ENCODE measurements at places on chromosomes 3 and 15.

DNA sequence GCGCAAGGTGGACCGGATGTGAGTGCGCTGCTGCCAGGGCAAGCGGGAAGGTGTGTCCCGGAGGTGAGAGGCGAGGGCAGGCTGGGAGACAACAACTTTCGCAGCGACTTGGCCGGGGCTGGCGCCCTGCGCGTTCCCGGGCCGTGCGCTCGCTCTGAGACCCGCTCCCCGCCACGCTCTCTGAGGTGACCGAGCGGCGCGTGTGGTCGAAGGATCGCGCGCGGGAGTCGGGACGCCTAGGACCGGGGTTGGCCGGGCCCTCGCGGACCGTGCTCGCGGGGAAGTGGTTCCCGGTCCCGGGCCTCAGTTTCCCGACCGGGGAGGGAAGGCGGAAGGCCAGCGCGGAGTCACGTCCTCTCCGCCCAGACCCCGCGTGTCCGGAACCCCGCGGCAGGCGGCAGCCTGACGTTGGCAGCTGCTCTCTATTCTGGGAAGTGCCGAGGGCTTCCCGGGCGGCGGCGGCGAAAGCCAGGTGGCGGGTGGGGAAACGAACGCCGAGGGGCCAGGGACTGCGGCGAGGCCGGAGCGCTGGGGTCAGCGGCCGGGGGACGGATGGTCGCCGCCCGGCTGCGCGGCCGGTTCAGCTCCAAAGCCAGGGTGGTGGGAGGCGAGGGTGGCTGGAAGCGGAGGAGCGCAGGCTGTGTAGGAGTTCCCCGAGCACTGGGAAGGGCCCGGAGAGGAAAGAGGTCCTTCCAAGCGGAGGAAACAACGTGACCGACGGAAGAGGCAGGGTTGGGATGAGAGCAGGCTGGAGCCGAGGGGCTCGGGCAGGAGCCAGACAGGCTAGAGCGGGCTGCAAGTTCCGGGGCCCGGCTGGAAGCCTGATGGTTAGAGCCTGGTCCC is 1.0 kb upstream of the IGF2BP2 start:
- DNase-seq: peak; percentile 31

- DNase-seq: no peak
These were observed 62.0 kb downstream of the RPL22L1 start for GRCh38 chr3:170808041-170808440.

DNA sequence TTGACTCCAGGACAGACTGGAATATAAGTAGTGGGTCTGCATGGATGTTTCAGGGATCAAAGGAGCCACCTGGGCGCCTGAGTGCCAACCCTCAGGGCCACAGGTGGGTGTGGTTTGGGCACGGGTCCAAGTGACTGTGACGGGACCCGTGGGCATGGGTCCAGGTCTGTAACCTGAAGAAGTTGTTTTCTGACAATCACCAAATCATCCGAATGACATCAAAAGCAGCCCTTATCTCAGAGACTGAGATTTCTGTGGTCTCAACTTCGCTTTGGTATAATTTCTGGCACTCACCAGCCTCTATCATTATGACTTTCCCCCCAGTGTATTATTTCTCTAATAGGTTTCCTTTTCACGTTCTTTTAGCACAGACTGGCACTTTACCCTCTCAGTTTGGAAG is 24.4 kb downstream of the RLBP1 start:
- DNase-seq: peak; percentile 48

DNA sequence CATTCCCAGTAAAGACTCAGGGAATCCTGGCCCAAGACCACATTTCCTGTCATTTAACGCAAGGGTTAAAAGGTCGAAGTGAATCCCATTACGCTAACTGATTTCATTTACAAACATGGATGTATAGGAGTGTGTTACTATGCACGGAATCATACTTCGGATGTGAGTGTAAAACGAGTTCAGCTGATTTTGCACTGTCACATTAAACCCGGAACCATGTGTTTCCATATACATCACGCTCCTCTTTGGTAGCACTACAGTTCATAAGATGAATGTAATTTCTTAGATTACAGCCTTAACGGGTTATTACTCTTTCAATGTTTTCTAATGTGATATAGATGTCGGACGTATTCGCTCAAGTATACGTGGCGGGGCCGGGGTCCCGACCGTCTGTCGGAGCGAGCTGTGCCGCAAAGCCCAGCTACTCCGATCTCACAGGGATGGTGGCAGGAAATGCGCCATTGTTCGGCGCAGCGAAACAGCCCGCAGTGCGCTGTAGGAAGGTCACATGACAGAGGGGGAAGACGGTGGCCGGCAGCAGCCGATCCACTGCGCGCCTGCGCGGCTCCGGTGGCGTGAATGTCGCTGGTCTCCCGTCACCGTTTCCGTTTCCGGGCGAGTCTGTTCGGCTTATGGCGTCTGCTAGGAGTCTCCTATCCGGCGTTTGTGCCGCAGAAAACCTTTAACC is 97.3 kb downstream of the NPAP1 start:
- peak; percentile 56 for DNase-seq

- no peak for DNase-seq
These were observed 28.8 kb upstream of the TRIM59 start for GRCh38 chr3:160478338-160478737.

DNA sequence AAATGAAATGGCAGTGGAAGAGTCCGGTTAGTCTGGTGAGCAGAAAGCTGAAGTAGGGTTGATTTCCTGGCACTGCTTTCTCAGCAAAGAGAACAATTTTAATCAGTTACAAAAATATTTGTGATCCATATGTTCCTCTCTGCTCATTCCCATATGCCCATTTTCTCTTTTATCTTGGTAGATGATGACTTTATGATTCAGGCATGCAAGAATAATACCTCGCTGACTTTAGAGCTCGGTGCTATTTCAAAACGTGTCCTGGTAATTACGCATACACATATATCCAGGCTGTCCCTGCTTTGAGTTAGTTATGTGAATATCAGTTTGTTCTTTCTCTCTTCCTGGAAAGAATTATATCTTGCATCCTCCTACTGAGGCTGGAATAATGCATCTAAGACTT is 38.5 kb downstream of the ARPP21 start:
- DNase-seq: no peak

DNA sequence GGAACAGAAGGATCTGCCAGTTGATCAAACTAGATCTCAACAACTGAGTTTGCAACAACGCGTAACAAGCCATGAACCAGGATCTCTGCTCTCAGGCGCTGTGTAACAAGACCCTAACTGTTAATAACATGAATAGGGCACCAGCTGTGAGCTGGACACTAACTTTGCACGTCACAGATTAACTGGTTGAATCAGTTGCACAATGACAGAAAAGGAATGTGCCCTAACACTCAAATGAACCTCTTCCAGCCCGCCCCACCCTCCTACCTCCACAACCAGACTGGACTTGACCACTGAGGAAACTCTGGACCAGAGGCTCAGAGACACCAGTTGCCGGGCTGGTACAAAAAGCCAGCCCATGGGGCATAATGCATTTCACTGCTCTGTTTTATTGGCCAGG is 34.3 kb downstream of the MCF2L2 start:
- no peak for DNase-seq

DNA sequence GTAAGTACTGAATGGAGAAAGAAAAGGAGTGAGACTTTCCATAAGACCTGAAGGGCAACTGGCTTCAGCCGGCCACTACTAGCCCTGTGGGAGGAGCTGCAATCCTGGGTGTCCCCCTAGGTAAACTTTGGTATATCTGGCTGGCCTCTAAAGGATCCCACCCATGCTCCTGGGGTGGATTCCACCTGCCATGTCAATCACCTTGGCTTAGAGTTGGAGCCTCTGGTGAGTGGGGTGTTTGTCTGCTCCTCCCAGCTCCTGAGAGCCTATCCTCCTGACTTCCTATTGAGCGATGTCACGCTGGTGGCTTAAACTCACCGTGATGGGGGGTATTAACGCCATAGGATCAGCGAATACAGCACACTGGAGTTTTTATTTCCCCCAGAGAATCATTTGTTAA is 2.6 kb downstream of the SPTBN5 start:
- no peak for DNase-seq

GRCh38 chr15:80031841-80032240 is 27.6 kb upstream of the ZFAND6 start:
- DNase-seq: no peak

DNA sequence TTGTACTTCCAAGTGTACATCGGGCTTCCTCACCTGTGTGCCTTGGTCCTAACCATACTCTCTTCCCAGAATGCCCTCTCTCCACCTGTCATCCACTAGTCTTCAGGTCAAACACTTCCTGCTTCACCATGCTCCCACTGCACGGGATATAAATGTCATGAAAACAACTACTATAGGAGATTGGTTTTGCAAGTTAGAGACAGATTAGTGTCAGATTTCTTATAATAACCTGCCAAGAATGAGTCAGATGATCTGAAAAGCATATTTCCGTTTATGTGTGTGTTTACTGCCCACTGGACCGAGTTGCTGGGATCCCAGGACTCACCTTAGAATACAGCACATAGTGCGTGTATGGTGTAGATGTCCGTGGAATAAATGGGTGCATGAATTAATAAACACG is 21.4 kb downstream of the PLA1A start:
- DNase-seq: no peak

DNA sequence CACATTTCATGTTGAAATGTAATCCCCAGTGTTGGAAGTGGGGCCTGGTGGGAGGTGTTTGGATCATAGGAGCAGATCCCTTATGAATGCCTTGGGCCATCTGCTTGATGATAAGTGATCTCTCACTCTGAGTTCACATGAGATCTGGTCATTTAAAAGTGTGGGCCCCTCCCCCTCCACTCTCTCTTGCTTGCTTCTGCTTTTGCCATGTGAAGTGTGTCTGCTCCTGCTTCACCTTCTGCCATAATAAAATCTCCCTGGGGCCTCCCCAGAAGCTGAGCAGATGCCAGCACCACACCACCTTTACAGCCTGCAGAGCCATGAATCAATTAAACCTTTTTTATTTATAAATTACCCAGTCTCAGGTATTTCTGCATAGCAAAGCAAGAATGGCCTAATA is 14.2 kb upstream of the CD200R1L start:
- no peak for DNase-seq

DNA sequence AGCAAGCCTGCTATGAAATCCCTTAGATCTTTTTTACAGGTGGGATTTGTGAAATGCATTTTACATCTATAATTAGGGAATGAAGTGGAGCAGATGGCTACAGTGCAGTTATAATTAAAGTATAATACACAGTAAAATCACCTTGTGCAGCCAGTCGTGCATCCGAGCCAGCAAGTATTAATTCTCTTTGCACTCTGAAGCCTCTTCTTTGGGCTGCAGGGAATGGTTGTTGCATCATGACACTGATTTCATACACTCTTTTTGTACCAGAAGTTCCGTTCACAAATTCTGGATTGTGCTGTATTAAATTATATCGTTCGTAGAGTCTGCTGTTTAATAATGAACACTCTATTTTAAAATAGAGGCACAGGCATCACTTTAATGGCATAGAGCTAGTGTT is 28.7 kb upstream of the TP63 start:
- DNase-seq: no peak

DNA sequence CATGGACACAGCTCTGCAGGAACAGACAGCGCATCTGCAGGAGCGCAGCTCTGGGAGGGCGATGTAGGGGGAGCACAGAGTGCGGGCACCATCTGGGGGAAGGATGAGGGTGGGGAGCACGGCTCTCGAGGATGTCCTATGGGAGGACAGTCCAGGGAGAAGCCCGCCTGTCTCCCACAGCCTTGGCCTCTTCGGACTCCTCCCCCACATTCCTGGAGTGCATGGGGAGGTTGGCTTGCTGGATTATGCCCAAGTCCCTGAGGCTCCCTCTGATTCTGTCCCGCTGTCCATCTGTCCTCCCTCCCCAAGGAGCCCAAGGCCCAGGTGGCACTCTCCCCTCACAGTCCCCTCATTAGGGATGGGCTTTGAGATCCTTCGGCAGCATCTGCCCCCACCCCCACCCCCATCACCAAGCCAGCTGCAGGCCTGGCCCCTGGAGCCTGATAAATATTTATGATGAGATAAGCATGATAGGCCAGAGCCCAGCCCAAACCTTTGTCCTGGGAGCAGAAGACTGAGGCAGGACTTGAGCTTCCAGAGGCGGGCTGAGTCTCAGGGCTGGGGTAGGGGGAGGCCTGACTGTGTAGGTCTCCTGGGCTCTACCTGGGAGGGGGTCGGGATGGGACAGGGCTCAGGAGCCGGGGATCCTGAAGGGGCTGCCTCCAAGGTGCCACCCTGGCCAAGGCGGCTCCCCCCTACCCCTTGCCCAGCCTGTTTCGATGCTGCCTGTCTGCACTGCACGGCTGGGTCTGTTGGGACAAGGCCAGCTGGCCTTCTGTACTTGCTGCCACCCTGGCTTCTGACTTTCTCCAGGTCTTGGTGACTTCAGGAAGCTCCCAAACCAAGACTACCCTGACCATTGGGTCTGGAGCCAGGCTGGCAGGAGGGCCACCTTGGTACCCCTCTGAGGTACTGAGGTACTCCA is 28.6 kb upstream of the SEMA3F start:
- DNase-seq: no peak

- no peak for DNase-seq
These were observed 277.1 kb downstream of the SUCLG2 start for GRCh38 chr3:67377299-67377698.

DNA sequence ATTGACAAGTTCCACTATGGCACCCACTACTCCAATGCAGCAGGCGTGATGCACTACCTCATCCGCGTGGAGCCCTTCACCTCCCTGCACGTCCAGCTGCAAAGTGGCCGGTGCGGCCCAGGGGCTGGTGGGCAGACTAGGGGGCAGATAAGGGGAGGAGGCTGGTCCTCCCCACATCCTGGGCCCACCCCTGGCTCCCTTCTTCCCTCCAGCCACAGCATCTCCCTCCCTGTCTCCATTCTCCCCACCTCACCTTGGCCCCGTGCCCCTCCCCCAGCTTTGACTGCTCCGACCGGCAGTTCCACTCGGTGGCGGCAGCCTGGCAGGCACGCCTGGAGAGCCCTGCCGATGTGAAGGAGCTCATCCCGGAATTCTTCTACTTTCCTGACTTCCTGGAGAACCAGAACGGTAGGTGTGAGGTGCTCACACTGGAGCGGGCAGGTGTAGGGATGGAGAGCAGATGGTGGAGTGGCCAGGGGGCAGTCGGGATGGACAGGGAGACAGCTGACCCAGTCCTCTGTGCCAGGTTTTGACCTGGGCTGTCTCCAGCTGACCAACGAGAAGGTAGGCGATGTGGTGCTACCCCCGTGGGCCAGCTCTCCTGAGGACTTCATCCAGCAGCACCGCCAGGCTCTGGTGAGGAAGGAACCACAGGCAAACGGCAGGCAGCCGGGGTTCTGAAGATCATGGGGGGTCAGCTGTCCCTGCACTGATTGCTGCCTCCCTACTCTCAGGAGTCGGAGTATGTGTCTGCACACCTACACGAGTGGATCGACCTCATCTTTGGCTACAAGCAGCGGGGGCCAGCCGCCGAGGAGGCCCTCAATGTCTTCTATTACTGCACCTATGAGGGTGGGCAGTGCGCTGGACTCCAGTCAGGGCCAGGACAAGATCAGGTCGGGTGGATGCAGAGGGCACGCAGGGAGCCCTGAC is 26.0 kb downstream of the NBEAL2 start:
- no peak for DNase-seq

DNA sequence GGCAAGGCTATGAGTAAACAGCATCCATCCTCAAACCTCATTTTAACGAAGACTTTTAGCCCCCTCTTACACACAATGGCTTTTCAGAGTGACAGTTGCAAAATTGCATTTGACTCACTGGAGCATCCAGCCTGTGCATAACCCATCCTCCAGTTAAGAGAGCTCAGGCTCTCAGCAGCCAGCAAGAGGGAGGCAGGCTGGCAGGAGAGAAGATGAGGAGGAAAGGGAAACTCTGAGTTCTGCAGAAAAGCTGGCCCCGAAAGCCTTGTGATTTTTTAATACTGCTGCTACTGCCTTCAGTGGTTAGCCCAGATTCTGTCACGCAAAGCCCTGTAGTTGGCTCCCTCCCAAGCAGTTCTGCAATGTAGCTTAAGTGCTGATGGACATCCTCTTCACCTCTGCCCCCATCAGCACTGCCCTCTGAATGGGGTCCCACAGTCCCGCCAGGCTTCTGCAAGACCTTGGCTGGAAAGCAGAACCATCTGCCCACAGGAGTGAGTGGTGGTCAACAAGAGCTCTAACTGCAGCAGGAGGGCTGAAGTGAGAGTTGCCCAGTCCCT is 371.3 kb downstream of the EPHB1 start:
- DNase-seq: no peak
